ENCODE measurements at places on chromosomes 6 and 20.

- no peak for DNase-seq
These were observed 81.2 kb downstream of the DACT2 start for GRCh38 chr6:168238159-168238909.

DNA sequence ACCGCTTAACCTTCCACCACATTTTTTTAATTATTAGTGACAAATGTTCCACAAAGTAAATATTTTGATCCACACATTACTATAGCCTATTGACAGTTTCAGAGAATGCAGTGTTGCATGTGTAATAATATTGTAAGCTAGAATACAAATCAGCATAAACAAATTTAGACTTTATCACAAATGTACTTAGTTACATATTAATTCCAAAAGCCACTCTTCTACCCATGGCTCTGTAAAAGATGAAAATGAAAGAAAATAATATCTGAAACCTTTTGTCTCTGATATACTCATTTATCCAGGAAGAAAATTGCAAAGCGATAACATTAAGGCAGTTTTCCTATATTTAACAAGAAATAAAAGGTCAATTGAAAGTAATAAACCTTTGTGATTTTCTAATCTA is 954.0 kb upstream of the MAN1A1 start:
- no peak for DNase-seq

- DNase-seq: no peak
These were observed 17.5 kb downstream of the DNMT3B start for GRCh38 chr20:32779500-32780211.

DNA sequence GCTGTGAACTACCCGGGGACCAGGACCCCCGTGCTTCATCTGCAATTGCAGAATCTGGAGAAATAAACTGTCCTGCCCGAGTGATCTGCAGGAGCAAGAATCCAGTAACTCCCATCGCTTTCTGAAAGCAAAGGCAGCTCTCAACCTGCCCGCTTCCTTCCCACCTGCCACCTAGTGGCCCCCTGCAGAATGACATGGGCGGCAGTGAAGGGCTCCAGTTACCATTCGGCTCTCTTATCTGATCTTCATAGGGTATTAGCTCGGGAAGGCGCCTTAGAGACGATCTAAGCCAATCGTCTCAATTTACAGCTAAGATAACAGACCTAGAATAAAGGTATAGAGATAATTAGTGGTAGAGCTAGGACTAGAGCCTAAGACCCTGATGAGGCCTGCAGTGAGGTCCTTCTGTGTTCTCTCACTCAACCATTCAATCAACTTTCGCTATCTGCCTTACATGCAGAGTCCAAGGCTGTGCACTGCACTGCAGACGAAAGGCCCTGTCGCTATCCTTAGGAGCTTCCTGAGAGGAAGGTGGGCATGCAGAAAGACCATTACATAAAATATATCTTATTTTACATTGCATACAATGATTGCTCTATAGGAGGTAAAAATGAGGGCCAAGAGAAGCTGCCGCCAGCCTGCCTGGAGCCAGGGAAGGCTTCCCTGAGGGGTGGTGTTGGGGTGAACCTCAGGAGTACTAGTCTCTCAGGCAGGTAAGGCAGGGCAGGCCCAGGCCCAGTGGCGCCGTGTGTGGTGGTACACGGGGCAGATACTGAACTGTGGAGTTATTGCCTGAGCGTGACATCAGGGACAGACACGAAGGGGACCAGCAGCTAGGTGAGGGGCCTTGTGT is 7.1 kb upstream of the PSMG4 start:
- DNase-seq: peak; percentile 84

DNA sequence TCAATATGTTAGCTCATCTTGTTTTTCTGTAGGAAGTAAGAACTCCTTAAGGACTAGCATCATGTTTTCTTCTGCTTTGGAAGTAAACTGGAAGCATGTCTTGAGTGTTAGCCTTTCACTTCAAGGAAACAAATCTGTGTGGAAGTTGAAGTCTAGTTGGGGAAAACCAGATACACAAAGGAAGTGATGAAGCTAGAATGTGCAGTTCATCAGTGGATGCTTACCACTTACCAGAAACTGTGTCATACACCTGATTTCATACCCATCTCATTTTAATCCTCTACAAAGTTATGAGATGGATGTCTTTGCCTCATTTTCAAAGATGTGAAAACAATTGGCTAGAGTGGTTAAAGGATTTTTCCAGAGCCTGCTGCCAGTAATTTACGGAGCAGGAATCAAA is 75.8 kb downstream of the TMEM170B start:
- no peak for DNase-seq

GRCh38 chr20:11118802-11119380 is 445.1 kb upstream of the JAG1 start:
- no peak for DNase-seq

DNA sequence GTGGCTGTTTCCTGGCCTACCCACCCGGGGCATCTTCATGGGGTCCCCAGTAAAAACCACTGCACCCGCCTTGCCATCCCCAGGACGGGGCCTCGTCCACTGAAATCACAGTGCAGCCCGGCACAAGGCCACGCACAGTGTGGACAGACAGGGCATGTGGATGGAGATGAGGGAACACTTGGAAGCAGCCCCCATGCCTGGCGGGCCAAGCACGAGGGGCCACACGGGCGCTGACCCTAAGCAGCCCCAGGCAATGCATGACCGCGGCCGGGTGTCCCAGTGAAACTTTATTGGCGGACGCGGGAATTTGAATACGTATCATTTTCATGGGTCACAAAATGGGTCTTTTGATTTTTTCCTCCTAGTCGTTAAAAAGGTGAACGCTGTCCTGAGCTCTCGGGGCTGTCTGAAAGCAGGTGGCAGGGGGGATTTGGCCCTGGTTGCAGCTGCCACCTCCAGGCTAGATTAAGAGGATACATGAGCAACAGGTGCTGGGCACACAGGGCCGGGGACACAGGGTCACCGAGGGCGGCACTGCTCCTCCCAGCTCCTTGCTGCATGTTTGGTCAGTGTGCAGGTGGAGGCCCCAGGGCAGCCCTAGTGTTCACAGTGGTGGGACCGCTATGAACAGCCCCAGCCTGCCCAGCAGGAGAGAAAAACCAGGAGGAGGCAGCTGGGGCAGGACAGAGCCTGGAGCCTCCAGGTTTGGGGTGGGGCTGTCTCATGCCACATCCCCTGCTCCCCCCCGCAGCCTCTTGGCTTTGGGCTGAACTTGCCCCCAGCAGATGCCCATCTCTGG is 74.9 kb upstream of the SLCO4A1 start:
- peak; percentile 50 for DNase-seq

DNA sequence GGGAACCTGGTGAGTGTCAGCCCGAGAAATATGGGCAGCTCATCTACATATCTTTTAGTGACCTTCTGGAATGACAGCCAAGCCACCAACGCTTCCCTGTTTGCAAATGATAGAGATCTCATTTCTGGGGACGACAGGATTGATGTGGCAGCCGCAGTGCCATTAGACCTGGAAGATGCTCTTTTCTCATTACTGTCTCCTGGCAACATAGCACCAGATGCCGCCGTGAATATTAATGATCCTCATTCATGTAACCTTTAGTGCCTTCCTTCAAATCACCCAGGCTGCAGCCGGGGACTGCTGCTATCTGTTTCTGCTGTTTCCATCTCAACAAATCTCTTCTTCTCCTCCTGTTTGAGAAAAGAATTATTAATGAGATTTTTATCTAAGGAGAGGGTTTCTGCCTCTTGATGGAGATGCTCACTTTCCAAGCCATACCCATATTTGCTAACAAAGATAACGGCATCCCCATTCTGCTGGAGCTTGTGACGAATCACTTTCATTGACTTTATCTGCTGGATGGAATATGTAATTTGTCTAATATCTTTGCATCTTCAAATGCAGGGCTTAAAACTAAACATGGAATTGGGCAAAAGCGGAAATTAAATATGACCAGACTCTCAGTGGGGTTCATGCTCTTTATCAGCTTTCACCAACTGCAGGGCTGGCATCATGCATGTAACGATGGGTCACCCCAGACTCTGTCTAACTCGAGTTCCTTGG is 74.8 kb upstream of the KIF16B start:
- DNase-seq: no peak

DNA sequence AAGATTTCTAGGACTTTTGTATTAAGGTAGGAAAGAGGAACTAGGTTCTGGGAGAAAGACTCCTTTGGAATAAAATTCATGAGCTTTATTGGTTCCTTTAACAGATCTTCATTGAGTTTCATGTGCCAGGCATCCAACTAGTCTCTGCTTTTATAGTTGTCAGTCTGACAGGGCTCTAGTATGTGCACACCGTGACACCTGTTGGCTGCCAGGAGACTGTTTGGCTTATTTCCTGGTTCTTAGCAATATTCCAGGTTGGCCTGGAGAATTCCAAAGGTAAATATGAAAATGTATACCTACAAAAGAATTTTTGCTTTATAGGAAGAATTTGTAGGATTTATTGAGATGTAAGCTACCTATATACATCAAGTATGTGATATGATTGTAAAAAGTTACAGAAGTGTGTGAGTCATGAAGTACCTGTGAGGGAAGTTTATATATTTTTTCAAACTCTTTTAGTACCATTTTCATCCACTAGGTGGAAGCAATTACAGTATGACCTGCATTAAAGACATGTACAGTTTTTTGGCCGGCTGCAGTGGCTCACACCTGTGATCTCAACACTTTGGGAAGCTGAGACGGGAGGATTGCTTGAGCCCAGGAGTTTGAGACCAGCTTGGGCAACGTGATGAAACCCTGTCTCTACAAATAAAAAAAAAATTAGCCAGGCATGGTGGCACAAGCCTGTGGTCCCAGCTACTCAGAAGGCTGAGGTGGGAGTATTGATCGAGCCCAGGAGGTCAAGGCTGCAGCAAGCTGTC is 35.2 kb downstream of the NDUFAF5 start:
- peak; percentile 51 for DNase-seq

GRCh38 chr6:27119329-27119728 is 128.2 kb upstream of the PRSS16 start:
- DNase-seq: no peak

DNA sequence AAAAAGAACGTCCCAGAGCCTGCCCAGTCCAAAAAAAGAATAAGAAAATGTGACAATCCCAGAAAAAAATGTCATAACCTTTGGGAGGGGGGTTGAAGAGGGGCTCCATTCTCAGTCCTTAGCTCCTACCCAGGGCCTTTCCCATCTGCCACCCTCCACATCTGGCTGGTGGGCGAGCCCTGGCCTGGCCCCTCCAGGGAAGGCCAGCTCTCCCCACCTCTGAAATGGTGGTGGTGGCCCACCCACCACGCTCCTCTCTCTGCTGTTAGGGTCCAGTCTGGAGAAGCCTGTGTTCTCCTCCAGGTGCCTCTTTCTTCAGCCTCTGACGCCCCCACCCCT is 415 bp downstream of the RGS19 start:
- no peak for DNase-seq

DNA sequence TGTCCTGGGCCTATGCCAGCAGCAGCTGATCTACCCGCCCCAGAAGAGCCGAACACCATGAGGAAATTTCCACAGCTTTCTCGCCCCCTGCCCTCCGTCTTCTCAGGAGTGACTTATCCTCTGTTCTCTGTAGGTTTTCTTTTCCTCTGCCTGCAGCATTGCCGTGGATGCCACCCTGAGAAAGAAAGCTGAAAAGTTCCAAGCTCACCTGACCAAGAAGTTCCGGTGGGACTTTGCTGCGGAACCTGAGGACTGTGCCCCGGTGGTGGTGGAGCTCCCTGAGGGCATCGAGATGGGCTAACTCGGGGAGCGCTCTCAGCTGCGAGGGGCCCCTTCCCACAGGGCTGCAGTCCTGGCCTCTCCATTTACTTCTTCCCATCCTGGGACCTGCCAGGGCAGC is 19.2 kb downstream of the AAR2 start:
- DNase-seq: no peak

DNA sequence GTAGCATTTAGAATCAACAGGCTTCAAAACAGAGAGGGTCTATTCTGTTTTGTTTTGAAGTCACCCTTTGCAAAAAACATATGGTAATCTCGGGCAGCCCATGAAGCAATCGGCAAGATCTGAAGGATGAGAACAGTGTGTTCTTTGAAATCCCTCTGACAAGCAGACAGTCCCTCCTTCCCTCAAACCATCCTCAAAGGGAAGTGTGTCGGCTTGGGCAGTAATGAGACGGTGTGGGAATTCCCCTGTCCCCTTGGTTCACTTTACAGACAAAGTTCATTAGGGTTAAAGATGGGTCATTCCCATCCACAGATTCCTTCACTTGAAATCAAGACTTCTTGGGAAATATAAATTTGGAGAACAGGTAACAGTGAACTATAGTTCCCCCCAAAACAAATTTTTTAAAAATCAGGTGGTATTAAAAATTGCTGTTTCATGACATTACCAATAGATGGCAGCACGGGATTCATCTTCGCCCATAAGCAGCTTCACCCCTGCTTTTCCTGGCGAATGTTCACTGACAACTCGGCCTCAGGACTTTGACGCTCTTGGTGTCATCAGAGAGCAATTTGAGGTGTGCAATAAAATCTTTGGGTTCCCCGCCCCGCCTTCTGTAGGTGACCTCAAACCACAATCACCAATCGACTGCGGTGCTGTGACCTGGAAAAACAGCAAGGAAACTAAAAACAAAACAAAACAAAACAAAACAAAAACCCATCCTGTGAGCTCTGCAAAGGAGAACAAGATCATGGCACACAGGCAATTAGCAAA is 159.3 kb upstream of the TNFAIP3 start:
- DNase-seq: peak; percentile 73

DNA sequence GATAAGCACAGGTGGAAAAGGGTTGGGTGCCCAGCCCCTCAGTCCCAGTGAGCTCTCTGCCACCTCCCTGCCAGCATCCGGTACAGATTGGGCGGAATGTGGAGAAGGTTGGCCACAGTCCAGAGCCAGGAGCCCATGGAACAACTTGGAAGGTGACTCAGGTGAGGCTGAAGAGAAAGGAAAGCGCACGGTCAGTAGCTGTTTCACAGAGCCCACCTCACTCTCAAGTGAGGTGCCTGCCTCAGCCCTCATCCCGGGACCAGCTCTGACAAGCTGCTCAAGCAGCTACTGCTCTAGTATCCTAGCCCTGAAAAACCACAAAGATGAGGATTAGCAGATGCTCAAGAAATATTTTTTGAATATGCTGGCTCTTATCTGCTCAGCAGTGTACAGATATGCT is 1.1 kb upstream of the MMP24OS start:
- no peak for DNase-seq

All from Caco-2 (cell line).